Astrocyte of the cerebellum (primary cell): ENCODE measurements at places on chromosomes 7 and 10.

DNA sequence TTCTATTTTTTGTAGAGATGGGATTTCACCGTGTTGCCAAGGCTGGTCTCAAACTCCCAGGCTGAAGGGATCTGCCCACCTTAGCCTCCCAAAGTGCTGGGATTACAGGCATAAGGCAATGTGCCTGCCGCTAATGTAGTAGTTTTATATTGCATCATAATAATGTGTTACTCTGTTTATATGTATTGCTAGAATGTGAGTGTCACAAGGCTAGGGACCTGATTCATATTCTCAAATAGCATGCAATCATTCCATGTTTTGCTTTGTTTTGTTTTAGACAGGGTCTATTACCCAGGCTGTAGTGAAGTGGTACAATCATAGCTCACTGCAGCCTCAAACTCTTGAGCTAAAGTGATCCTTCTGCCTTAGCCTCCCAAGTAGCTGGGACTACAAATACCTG, 13.5 kb downstream of the CCL26 start:
- no peak for DNase-seq

DNA sequence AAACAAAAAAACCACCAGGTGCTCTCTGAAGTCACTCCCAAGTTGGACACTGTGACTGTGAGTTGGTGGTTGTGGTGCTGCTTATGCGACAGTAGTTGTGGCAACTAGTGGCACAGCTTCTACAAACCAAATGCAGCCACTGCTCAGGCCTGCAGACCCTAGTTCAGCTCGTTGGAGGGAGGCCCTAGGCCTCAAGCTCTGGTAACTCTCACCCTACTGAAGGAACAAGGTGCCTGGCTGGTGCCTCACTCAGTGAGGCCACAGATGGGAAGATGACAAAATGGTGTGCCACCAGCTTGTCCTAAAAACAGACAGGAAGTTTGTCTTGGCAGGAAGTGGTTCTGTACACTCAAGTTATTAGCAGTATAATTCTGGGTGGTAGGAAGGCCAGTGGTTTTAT, 45.3 kb upstream of the RAPGEF5 start:
- no peak for DNase-seq

GRCh38 chr7:93150200-93150835, 2.1 kb upstream of the SAMD9L start:
- no peak for DNase-seq

- DNase-seq = peak; percentile 70
These were observed 49.7 kb downstream of the CDK1 start for GRCh38 chr10:60827791-60828488.

DNA sequence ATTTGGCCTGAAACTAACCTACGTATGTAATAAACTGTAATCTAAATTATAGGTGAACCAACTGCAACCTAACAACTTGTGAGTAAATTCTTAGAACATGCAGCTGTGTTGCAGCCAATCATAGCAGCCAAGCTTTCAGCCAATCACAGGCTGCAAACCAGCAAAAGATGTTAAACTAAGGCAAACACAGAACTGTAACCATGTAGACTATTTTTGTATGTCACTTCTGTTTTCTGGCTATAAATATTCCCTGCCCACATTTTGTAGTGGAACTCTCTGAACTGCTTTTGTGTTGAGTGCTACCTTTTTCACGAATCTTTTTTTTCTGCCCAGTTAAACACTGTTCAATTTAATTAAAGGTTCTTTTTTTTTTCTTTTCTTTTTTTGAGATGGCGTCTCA, 28.2 kb upstream of the ZPBP start:
- no peak for DNase-seq

DNA sequence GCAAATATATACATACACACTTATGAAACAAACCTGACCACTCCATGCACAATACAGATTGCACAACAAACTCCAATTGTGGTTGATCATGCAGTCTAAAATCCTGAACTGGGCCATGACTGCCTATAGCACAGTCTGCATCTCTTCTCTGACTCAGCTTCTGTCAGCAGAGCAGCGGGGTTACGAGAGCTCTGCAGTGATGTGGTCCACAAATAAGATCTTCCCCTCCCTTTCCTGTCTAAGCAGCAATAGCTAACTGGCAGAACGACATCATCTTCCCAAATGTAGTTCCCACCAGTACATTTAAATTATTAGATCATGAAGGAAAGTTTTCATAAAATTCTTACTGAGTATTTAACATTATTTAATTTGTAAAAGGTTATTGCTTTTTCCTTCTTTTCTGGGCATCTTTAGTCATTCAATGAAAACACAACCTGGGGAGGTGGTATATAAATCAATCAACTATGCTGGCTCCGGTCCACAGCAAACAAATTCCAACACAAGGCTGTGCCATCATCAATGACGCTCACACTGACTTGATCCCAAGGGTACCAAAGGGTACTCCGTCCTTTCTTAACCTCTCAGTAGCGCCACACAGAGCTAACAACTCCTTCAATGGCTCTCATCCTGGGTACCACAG, 17.1 kb downstream of the ARHGAP21 start:
- DNase-seq = peak; percentile 82

DNA sequence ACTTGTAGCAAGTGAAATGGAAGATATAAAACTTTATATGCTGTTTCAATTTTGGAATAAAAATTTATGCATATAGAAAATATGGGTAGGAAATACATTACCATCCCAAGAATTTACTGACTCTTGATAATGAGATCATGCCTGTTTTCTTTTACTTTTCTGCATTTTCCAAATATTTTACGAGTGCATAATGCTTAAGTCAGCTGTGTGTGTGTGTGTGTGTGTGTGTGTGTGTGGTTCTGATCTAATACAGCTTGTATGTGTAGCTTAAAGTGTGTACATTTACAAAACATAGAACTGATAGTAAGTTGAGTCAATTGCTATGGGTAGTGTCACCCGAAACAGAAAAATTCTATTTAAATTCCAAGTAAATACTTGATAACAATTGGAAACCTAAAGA, 315.9 kb upstream of the LRRN3 start:
- no peak for DNase-seq

DNA sequence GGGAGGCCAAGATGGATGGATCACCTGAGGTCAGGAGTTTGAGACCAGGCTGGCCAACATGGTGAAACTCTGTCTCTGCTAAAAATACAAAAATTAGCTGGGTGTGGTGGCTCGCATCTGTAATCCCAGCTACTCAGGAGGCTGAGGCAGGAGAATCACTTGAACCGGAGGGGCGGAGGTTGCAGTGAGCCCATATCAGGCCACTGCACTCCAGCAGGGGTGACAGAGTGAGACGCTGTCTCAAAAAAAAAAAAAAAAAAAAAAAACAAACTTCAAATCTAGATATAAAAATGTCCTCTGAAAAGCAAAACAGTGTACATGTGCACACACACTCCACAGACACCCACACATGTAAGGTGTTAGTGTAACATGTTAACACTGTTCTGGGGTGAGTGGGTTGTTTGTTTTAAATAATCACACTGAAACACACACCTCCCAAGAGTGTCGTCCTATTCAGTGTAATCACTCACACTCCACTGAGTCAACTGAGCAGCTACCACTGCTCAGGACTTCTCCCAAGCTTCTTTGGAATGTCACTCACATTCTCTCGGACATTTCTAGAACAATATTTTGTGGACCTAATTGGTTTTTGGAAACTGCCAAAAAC, 12.8 kb upstream of the RGS10 start:
- no peak for DNase-seq

DNA sequence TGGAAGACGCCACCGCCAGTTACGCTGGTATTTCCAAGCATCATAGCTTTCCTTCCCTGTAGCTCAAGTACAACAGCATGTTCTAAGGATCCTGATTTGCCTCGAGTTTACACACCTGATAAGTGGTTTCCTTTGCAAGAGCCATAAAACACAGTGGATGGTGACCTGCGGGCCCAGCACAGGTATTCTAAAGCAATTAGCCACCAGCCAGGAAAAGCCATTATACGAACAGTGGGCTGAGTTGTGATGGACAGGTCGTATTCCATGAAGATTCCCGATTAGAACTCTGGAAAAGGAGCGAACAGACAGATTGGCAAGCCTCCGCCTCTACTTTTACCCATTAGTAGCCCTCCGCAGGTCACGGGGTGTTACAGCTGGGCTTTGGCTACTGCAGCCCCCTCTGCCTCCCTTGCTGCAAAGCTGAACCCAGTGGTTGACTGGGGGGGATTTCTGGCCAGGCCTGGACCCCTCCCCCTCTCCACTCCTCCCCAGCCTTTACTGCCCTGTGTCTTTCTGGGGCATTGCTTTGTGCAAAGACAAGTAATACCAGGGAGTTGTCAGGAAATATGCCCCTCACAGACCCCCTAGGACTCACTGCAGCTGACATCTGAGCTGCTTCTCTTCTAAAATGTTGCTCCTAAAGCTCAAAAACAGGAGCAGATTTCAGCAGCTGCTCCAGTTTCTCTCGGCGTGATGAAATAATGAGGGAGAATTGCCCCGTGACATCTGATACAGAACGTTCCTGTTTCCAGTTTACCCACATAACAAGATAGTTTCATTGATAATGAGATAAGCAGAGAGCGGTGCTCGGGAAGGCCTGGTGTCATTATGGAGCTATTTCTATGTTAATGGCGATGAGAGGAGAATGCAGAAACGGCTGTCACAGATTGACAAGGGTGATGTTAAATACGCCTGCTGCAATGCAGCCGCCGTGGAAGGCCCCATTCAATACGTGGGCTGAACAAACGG, 214.4 kb downstream of the CCSER2 start:
- DNase-seq = no peak
